Esophagus (tissue), 2 donors: ENCODE measurements at places on chromosomes 7 and 10. TPM values are rescaled to one million over a fixed set of nuclear protein-coding genes. Genes with fewer than 3 reads are reported as not detected.

Gene SYT15B
- 0.67 TPM for polyA plus RNA-seq

Gene NRCAM
- polyA plus RNA-seq, result 0.35 TPM

Gene CCDC172
- polyA plus RNA-seq, result not detected

Gene TSPAN12
- 2.4 TPM for polyA plus RNA-seq

Gene C10orf53
- not detected for polyA plus RNA-seq

Gene LRIT1
- polyA plus RNA-seq, result not detected

Gene TAS2R3
- not detected for polyA plus RNA-seq

Gene ZC3HAV1L
- 1.1 TPM for polyA plus RNA-seq

Gene AGBL3
- 0.62 TPM for polyA plus RNA-seq

Gene C10orf105
- 0.04 TPM for polyA plus RNA-seq

Gene NME8
- polyA plus RNA-seq, result 0.25 TPM

Gene SPDYE6
- 0.22 TPM for polyA plus RNA-seq

Gene LOXL4
- polyA plus RNA-seq, result 0.60 TPM

Gene PRTFDC1
- 1.0 TPM for polyA plus RNA-seq

Gene MYO1G
- polyA plus RNA-seq, result 2.2 TPM

Gene DOCK1
- 17.5 TPM for polyA plus RNA-seq

Gene TYW1B
- polyA plus RNA-seq, result 0.89 TPM

Gene TMEM176B
- 15.6 TPM for polyA plus RNA-seq

Gene FGFBP3
- polyA plus RNA-seq, result 0.74 TPM

Gene NUTM2E
- 0.13 TPM for polyA plus RNA-seq

Gene VPS26A
- polyA plus RNA-seq, result 25.5 TPM

Gene TMEM229A
- not detected for polyA plus RNA-seq

Gene CDC14C
- polyA plus RNA-seq, result not detected

Gene ANXA8L1
- 279 TPM for polyA plus RNA-seq

Gene EGFR
- 12.8 TPM for polyA plus RNA-seq

Gene TBL2
- polyA plus RNA-seq, result 13.7 TPM

Gene GPR141
- 0.35 TPM for polyA plus RNA-seq

Gene TFR2
- 0.41 TPM for polyA plus RNA-seq

Gene PPP1R3A
- polyA plus RNA-seq, result not detected

Gene XRCC2
- polyA plus RNA-seq, result 1.1 TPM

Gene OIT3
- polyA plus RNA-seq, result 0.04 TPM

Gene ITPRID1
- polyA plus RNA-seq, result not detected

Gene INMT
- 4.5 TPM for polyA plus RNA-seq

Gene TMEM72
- not detected for polyA plus RNA-seq

Gene C10orf62
- polyA plus RNA-seq, result 0.10 TPM

Gene NACAD
- 0.37 TPM for polyA plus RNA-seq

Gene FAM25A
- 503 TPM for polyA plus RNA-seq

Gene ASZ1
- polyA plus RNA-seq, result not detected

Gene IKZF5
- polyA plus RNA-seq, result 7.2 TPM

Gene SPDYE9
- not detected for polyA plus RNA-seq

Gene MOGAT3
- not detected for polyA plus RNA-seq

Gene STAM
- 9.3 TPM for polyA plus RNA-seq

Gene BICC1
- 0.45 TPM for polyA plus RNA-seq

Gene CYP2C19
- polyA plus RNA-seq, result 3.0 TPM

Gene MRLN
- polyA plus RNA-seq, result not detected

Gene GGCT
- polyA plus RNA-seq, result 88.5 TPM

Gene OPN4
- not detected for polyA plus RNA-seq

Gene KLF14
- not detected for polyA plus RNA-seq

Gene ERVW-1
- not detected for polyA plus RNA-seq

Gene ASB4
- 0.02 TPM for polyA plus RNA-seq

Gene GIMAP4
- polyA plus RNA-seq, result 4.6 TPM

Gene GLI3
- polyA plus RNA-seq, result 1.0 TPM

Gene MKI67
- 8.7 TPM for polyA plus RNA-seq

Gene LGI1
- 1.0 TPM for polyA plus RNA-seq
